ENCODE measurements at places on chromosomes 4 and X.

DNA sequence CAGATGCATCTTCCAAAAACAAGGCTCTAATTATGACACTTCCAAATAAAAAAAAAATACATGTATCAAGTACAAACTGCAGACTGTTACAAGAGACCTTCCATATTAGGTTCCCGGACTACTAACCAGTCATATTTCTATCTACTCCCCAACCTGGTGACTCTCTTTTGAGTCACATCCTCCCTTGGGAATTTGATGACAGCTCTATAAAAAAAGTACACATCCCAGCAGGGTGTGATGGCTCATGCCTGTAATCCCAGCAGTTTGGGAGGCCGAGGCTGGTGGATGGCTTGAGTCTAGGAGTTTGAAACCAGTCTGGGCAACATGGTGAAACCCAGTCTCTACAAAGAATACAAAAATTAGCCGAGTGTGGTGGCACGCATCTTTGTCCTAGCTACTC lies 14.9 kb downstream of the RPGR start:
- no peak for DNase-seq

DNA sequence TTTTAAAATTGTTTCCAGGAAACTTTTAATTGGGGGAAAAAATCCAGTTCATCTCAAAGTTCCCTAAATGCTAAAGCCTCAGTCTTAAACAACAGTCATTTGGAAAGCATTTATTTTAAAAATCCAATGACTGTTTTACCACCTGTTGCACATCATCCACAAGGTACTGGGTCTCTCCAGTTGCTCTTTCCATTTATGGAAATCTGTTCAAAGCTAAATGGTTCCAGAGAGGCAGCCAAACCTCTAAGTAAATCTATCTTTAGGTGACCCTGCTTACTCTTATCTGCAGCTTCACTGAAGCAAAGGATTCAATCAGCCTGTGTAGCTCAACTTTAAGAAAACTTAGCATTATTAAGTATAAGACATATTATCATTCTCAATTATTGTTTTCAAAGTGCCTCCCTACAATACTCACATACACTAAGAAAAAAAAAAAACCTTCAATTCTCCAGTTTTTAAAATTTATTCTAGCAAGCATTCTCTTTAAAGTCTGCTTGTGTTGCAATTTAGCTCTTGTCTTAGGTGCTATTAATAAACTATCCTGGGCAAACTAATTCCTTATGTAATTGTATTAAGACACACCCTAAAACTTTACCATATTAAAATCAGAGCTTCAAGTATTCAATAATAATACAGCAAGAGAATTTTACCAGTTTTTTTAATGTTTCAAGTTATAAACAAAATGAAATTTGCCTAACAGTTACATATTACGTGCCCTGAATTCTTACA lies 60.6 kb downstream of the NOCT start:
- no peak for DNase-seq

GRCh38 chrX:32126997-32127396 lies 1055.2 kb upstream of the FTHL17 start:
- no peak for DNase-seq

DNA sequence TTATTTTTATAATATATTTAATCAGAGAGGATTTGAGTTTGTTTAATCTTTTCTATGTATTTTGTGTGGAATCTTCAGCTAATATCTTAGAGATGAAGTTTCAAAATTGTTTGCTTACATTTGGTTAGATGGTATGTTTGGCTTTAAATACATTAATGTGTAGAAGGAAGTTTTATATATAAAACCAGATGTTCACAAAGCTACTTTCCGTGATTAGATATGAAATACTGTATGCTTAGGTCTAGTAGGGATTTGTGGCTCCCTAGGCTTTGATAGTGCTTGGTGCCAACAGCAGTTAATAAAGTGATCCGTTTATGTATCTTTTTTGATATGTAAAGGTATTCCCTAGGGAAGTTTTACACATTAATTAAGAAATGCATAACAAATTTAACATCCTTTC lies 223.0 kb downstream of the ARHGAP10 start:
- no peak for DNase-seq

GRCh38 chr4:38669208-38669607 lies 5.2 kb downstream of the KLF3 start:
- peak; percentile 83 for DNase-seq

GRCh38 chr4:15402974-15403373 lies 24.9 kb upstream of the C1QTNF7 start:
- no peak for DNase-seq

DNA sequence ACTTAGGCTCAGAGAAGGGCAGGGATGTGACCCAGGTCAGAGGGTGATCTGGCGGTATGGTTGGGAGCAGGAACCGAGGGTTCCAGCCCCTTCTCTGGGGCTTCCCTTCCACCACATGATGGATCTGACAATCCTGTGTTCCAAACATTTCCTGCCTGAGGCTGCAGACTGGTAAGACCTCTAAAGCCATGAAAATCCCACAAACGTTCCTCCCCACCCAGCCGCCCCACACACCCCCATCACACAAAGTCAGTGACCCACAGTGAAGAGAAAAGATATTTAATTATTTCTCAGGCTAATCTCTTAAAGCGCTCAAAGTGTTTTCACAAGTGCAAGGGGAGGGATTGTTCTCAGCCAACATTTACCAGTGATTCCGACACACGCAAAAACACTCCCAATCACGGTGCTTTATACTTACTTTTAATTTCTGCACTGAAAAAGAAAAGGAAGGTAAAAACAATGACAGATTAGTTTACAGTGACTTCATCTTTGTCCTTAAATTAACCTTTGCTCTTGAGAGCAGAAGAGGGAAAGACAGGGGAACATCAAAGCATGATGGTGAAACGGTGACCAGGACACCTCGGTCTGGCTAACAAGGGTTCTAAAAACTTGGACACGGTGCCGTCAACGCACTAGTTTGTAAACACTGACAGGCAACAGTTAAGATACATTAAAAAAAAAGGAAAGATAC lies 42.4 kb downstream of the WDR1 start:
- no peak for DNase-seq

DNA sequence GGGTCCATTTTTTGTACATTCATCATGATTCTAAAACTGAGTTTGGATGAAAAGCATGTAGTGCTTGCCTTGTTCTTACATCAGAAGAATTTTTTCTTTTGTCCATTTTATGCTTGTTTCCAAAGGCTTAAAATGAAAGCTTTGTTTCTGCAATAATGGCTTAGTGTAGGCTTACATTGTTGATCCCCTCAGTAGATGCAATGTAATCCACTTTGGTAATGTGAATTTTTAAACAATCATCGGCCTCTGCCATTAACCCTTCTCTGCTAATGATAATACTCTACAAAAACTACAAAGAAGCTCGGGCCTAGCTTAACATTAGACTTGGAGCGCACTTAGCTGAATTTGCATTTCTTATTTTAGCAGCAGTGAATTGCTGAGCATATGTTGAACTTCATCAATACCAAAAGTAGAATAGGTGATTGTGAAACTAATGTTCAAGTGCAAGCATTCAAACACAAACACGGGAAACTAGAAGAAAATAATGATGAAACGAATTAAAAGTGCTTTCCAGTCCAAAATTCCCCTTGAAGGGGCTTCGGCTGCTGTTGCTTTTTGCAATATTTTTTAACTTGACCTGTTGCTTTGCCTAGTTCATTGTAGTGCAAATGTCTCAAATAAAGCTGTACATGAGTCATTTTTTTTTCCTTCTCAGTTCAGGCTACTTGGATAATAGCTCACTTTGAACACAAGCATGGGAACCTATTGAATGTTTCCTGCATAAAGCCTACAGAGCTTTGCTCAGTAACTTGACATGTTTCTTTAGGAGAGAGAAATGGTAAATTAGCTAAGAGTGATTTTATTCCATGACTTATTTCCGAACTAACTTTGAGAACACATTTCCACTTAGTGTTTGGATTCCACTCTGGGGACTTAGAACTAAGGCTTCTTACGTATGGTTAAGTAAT lies 66.5 kb downstream of the SLIT2 start:
- DNase-seq: no peak

- peak; percentile 2 for DNase-seq
Measured at GRCh38 chrX:7828594-7828993, 14.4 kb upstream of the VCX start.

DNA sequence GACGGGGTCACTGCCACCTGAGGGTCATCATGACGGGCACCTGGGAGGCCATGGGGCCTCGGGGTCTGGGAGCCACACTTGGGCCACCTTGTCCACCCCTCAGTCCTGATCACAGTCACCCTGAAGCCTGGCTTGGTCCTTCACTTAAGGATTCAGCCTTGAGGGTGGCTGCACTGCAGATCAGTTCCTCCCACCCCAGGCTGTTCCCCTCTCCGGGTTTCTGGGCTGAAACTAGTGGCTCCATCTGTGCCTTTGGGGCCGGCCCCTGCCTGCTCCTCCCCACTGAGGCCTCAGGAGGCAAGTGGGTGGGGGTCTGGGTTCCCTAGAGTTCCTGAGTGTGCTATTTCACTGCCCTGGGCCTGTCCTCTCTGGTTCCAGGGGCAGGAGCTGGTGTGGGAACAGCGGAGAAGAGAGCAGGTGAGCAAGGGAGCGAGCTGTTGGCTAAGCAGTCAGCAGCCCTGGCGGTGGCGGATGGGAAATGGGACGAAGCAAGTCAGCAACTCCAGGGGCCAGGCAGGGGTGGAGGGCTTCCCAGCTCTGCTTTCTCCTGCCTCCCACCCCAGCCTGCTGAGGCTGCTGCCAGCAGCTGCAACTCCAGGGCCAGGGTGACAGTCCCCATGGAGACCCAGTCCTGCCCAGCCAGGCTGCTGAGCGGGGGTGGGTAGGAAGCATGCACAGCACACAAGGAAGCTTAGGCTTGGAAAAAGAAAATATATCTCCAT lies 81.2 kb downstream of the TMEM144 start:
- DNase-seq: no peak

- peak; percentile 47 for DNase-seq
Measured at GRCh38 chr4:1277667-1278665, 11.7 kb upstream of the MAEA start.

DNA sequence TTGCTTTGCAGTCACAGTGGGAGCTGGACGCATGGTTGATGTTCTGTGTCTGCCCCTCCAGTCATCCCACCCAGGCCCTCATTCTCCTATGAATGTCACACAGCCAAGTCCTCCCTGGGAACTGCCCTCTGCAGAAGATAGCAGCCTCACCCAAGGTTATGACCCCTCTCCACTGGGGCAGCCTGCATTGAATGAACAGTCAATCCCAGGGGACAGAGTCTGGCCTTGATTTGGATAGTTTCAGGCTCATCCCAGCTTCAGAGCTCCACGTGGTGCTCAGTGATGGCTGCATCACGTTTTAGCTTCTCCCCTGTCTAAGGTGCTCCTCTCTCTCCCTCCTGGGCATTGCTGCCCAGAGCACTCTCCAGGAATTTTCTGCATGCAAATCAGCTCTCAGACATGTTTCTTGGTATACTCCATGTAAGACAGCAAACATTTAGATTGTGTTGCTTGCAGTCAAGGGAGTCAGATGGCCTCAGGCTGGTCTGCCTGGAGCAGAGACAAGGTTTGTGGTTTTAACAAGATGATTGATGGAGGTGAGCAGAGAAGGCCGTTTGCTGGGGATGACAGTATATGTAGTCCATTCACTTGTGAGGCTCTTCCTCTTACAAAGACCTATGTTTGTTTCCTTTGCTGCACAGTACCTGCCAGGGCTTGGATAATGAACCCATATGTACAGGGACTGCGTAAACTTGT lies 56.1 kb upstream of the MSX1 start:
- DNase-seq: no peak

GRCh38 chr4:16608123-16608522 lies 290.3 kb downstream of the LDB2 start:
- DNase-seq: no peak

DNA sequence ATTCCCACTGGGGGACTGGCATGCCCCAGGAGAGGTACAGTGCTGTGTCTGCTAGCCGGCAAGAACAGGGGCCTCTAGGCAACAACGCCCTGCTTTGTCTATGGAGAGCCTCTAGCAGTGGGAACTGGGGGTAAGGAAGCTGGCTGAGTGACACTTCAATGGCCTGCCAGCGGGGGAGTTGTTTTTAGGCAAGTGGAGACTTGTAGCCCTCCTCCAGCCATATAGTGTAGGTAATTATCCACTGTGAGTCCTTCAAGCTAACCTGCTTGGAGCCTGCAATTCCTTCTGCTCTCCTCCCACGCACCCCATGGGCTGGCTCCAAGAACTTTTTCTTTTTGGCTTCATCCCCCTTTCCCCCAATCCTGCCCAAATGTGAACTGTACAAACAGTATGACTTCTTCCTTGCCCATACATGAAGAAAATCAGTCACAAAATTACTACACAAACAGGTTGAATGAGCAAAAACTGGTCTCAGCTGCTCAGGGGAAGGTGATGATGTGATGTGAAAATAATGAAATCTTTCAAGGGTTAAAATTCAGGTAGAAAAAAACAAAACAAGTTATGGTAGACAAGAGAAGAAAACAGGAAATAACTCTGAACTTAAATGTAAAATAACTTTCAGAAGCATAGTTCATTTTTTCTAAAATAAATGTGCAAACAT lies 33.1 kb downstream of the LEF1 start:
- peak; percentile 14 for DNase-seq

GRCh38 chr4:47786958-47787370 lies 50.9 kb downstream of the CORIN start:
- DNase-seq: no peak

- no peak for DNase-seq
Measured at GRCh38 chr4:113945906-113946305, 33.5 kb downstream of the ARSJ start.

Data from hematopoietic multipotent progenitor cell treated with erythropoietin and hydrocortisone succinate and interleukin-3 and kit ligand, for 6 days (in vitro differentiated cells).